ENCODE measurements at places on chromosomes 6 and 20.
A peak's percentile ranks its signal among the peaks of the same experiment; 100 is the strongest.

- DNase-seq = no peak
Measured at GRCh38 chr20:23926944-23927872, 47.7 kb upstream of the CST5 start.

DNA sequence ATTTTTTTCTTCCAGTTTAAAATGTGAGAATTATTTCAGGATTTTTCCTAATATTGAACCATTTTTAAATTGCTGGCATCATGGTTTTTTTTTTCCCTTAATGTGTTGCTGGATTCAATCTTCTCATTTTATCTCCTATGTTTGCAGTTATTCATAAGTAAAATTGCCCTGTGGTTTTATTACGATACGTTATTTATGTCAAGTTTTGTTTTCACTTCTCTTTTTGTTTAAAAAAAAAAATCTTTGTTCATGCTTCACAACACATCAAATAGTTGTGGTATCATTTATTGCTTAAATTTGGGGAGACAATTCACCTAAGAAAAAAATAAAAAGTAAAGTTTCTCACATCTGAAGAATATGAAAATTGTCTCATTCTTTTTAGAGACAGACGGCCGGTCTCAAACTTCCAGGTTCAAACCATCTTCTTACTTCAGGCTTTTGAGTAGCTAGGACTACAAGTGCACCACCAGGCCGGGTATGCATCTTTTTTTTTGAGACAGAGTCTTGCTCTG, 239.3 kb upstream of the ID4 start:
- DNase-seq = no peak

DNA sequence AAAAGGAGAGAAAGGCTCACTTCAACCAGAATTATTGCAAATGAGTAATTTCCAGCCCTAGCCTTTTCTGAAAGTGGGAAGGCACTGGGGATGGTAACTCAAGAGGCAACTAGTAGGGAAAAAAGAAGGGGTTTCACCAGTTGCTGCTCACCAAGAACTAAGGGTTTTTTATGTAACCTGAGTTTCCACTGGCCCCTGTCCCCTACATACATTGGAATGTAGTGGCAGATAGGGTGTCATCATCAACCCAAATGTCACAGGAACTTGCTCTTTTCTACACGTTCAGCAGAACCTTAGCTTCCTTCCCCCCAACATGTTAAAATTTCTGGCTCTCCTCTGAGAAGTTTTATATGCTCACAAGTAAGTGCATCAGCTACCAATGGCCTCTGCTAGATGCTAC, 38.2 kb upstream of the PKHD1 start:
- no peak for DNase-seq

GRCh38 chr6:5904532-5904931, 102.2 kb downstream of the NRN1 start:
- no peak for DNase-seq

GRCh38 chr6:167655174-167655821, 171.4 kb upstream of the AFDN start:
- no peak for DNase-seq

DNA sequence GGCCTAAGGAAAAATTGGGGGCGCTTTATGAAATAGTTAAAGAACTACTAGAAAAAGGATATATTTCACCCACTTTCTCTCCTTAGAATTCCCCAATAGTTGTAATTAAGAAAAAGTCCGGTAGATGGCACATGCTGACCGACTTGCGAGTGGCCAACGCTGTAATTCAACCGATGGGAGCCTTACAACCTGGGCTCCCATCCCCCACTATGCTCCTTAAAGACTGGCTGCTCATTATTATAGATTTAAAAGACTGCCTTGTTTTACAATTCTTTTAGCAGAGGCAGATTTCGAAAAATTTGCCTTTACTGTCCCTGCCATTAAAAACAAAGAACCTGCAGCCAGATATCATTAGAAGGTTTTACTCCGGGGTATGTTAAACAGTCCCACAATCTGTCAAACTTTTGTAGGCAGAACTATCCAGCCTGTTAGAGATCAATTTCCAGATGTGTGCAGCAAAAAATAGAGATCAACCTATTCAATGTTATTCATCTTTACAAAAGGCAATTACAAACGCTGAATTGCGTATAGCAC, 58.5 kb upstream of the PRSS16 start:
- peak; percentile 25 for DNase-seq
